Muscle of arm (tissue), 14 donors: ENCODE measurements at places on chromosomes 2 and 18. TPM values are rescaled to one million over a fixed set of nuclear protein-coding genes. Genes with fewer than 3 reads are reported as not detected.

Gene GPR35
- 0.62 TPM for polyA plus RNA-seq

Gene IMMT
- polyA plus RNA-seq: 41.8 TPM

- DNase-seq: no peak
These were observed 71.2 kb upstream of the FOSL2 start for GRCh38 chr2:28321426-28321825.

DNA sequence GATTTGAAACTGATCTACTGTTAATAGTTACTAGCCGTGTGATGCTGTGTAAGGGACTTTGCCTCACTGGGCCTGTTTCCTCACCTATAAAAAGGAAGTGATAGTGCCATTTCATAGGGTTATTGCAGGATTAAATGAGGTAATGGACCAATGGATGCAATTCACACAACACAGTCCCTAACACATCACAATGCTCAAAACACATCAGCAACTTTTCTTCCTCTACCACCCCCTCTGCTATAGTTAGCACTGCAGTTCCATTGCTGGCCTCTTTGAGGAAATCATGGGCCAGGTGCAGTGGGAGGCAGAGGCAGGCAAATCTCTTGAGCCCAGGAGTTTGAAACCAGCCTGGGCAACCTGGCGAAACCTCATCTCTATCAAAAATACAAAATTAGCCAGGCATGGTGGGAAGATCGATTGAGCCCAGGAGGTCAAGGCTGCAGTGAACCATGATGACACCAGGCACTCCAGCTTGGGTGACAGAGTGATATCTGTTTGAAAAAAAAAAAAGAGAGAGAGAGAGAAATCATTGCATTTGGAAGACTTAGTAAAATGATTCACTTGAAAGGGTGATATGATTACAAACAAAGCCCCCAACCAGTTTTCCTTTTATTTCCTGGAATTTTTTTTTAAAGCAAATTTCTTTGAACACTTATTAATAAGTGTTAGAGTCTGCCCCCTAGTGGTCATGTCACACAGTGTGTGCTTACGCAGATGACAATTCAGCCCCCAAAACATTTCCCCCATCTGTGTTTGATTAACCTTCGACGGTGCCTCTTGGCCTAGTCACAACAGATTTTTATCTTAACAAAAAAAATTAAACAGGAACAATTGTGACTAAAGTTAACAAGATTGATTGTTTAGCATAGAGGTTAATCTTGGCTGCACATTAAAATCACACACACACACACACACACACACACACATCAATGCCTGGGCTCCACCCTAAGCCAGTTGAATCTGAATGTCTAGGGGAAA lies 88.6 kb upstream of the BCL11A start:
- DNase-seq: peak; percentile 21

- DNase-seq: no peak
These were observed 39.1 kb downstream of the MRPL35 start for GRCh38 chr2:86238354-86238753.

DNA sequence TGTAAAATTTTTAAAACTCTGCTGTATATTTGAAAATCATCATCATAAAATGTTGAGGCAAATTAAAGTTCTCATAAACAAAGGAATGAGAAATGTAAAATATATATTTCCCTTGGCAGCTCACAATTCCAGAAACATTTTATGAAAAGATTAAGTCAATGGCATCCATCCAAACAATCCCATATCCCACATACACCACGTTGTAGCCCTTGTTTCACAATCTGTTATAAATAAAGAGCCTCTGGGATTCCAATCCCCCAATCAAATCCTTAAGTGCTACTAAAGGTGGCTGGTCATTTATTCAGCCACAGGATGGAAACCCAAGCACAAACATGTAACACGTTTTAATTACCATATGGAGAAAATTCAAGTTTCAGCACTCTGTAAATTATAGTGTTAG lies 51.7 kb downstream of the GFPT1 start:
- DNase-seq: peak; percentile 37

GRCh38 chr18:49922228-49922627 lies 108.9 kb upstream of the ACAA2 start:
- DNase-seq: no peak

DNA sequence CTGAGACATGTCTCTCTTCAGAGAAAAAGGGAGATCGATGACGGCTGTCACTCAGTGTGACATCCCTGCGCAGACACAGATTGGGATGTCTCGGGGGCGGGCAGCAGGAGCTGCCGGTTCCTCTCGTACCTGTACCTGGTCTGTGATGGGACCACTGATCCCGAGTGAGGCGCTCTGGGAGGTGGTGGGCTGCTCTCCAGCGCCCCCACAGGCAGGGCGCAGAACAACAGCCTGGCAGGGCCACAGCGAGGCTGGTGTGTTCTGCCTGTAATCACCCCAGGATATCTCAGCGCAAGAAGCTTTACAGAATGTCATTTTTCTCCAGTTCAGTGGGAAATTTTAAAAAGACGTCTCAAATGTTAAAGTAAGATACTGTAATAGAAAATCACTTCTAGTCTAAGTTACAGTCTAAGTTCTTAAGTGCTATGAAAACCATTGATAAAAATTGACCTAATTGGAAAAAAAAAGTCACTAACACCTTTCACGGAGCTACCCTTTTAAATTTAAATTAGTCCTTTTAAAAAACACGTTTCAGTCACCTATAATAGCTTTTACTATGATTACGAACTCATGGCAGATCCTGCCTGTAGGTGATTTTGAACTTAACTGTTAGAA lies 189.8 kb downstream of the SNTG2 start:
- DNase-seq: no peak

Gene NAT8
- 0.23 TPM for polyA plus RNA-seq

DNA sequence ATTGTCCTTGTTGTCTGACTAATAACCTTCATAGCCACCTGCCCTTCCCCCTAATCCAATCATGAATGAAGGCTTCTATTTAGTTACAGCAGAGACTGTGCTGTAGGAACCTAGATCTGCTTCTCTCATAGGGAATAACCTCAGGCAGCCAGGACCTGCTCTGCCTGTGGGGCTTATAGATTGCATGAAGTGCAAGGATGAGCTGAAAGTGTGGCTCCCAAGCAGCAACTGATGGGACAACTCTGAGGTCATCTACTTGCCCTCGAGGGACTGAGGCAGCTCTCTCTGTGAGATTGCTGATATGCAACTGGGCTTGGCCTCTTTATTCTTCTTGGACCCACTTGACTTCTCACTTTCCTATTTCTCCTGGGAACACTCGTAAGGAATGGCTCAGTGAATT lies 23.8 kb upstream of the SLC38A11 start:
- DNase-seq: no peak

Gene CCDC141
- polyA plus RNA-seq: 52.3 TPM

DNA sequence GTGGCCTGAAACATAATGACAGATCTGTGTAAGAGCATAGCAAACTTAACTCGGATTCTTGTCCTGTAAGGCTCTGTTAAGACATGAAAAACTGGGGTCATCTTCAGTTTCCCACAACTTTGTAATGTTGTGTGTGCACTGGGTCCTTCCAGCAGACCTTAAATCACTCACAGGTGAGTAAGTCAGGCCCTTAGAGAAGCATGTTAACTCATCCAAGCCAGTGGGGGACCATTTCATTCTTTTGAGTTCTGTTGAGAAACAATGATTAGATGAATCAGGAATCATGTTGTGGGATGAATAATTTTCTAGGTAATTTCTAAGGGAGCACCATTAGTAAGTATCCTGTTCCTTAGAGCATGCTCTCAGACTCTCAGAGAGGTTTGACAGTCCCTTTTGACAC lies 167.1 kb downstream of the ESCO1 start:
- DNase-seq: no peak

Gene SPR
- 2.0 TPM for polyA plus RNA-seq

GRCh38 chr2:19667085-19667484 lies 234.7 kb downstream of the TTC32 start:
- no peak for DNase-seq

DNA sequence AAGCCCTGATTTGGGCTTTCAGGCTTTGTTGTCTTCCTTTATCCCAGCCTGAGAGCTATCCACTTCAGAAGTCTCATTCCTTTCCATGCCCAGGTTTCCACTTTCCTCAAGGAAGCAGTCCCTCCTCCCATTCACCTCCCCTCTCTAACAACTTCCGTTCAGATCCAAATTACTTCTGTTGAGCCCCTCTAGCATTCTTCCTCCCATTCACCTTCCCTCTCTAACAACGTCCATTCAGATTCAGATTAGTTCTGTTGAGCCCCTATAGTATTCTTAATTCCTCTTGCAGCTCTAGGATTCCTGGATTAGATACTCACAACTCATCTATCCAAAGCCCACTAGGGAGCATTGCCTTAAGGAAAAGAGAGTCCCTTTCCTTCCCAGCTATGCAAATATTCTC lies 216.8 kb downstream of the RAD51AP2 start:
- no peak for DNase-seq

DNA sequence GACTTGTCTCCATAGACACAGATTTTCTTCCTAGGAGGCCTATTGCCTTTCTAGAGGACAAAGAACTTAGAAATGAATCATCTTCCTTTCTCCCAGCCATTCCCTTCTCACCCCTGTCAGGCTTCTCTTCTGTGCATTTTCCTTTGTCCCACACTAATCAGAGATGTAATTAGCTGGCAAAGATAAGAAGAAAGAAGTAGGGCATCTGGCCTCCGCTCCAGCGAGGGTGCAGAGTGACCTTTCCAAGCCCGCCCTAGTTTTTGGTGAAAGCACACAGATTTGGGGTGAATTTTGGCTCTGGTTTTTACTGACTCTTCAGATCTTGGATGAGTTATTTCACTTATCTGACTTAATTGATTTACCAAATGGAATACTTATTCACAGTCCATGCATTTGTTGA lies 626.5 kb downstream of the ZEB2 start:
- no peak for DNase-seq

Gene ITGB6
- 55.3 TPM for polyA plus RNA-seq

DNA sequence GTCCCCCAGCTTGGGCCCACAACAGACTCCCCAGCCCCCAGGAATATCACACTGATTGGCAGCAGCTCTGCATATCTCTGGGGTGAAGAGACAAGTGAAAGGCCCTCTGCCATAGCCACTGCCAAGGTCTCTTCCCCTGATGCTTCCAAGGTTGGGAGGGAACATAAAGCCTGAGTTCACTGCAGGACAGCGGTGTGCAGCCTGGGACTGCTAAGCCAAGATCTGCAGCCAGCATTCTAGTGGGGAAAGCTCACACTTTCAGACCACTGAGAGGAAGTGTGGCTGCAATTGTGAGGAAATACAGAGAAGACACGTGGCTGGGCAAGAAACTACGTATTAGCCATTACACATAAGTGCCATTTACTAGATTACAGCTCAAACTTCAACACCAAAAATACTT lies 100.7 kb downstream of the MAIP1 start:
- no peak for DNase-seq

Gene TUBA4A
- polyA plus RNA-seq: 142 TPM

DNA sequence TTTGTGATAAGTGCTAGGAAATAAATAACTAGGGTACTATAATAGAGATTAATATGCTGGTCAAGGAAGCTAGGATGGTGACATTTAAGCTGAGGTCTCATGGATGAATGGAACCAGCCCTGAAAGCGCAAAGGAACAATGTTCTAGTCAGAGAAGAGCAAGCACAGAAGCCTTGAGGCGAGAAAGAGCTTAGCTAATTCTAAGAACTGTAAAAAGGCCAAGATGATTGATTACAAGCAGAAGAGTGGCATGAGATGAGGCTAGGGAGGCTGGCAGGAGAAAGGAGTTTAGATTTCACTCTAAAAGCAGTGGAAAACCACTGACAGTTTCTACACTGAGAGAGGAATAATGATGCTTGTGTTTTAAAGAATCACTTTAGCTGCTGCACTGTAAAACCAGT lies 3.4 kb upstream of the YIPF4 start:
- DNase-seq: no peak

DNA sequence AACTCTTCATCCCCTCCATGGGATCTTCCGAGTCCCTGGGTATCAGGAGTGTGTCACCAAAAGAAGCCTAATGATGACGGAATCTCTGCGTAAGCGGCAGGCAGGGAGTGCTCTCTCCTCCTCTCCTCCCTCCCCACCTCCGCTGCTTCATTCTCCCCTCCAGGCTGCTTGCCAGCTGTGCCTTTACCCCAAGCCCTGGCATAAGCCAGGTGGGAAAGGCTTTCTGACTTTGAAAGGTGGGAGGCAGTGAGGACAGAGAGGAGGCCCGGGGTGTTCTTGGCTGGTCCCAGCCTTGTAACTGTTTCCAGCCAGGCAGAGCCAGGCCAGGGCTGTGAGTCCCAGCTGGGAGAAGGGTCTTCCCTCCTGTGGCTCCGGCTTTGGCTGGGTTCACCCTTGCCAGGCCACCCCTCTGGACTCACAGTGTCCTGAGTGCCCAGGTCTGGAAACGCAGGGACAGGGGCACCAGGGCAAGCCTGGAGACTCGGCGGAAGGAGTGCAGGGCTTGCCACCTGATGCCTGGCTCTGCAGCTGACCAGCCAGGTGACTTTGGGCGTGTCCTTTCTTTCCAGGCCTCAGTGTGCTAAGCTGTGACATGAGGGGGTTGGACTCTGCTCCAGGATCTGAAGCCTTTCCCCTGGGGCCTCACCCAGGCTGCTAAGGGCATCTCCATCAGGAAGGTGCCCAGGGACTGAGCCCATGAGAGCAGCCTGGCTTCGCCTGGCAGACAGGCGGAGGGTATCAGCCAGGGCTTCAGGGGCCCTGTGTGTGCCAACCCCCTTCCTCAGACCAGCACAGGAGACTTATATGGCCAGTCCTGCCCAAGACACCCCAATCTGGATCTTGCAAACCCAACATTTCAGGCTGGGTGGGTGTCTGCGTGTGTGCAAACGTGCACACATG lies 32.7 kb upstream of the HPCAL1 start:
- no peak for DNase-seq

DNA sequence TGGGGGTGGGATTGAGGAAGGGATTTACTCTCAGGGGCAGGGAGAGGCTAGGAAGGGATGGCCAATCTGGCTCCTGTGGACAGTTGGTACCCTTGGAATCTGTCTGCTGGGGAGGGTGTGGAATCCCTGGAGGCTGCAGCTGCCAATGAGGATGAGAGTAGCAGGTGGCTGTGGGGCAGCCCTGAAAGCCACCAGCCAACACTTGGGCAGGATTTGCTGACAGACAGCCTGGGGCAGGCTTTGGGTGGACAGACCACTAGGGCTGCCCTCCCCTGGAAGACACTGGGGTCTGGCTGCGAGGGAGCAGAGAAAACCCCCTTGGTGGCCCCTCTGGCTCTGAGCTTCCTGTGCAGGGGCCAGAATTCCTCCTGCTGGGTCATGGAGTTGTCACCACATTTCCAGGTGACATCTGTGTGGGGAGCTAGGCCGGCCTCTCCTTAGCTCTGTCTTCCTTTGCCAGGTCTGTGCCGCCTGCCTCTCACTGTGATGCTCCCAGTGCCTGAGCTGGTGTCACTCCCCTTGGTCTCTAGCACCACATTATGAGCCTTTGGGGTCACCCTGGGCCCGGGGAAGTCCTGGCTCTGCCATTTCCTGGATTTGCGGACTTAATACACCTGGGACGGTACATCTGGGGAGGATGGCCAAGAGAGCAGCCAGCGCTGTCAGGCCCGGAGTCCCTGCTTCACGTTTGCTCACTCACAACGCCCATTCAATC lies 13.4 kb upstream of the ARHGEF4 start:
- no peak for DNase-seq

GRCh38 chr2:236718207-236718992 lies 148.8 kb downstream of the ACKR3 start:
- no peak for DNase-seq

- peak; percentile 58 for DNase-seq
These were observed 25.2 kb upstream of the LCLAT1 start for GRCh38 chr2:30421604-30422443.

- no peak for DNase-seq
These were observed 365.3 kb downstream of the TDRD15 start for GRCh38 chr2:21489080-21489479.

GRCh38 chr2:8548619-8549150 lies 133.2 kb upstream of the ID2 start:
- DNase-seq: no peak
